ENCODE measurements at places on chromosomes 16 and 17. TPM values are rescaled to one million over a fixed set of nuclear protein-coding genes. Genes with fewer than 3 reads are reported as not detected.

DNA sequence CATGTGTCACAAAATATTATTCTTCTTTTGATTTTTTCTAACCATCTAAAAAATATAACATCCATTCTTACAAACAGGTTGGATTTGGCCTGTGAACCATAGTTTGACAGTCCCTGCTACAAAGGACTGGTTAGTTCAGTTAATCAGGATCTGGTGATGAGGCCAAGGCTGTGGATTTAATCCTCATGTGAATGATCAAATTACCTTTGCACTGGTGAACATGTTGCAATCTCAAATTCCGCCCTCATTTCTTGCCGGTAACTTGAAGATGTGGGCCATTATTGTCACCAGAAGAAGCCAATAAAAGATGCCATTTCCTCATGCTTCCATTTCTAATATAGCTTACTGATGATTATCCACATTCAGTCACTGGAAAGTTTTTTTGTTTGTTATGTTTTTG is 35.3 kb upstream of the YPEL2 start:
- no peak for DNase-seq

DNA sequence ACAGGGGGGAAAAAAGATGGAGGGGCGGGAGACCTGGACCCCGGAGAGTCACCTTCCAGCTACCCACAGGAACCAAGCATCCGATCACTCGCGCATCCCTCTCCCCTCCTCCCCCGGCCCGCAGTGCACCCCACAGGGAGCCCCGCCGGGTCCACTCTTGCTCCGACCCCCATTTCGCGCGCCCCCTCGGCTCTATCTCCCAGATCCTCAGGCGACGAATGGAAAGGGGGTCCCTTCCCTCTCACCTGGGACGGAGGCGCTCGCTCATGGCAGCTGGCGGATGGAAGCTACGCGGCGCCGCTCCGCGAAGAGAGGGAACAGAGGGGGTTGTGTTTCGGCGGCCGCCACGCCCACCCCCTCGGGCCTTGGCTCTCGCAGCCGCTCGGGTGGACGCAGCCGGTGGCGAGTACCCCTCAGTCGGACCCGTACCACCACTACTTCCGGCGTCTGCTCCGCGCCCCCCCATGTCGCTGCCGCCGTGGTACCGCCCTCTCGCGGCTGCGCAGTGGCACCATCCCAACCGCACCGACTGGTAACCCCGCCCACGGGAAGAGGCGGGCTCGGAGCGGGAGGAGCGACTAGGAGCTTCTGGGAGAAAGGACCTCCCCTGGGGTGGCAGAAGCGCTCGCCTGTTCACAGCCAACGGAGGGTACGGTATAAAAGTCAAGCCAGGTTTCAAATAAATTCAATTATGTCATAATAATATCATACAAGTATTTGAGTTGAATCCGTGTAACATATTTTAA is 29.7 kb downstream of the CPSF4L start:
- peak; percentile 99 for DNase-seq

DNA sequence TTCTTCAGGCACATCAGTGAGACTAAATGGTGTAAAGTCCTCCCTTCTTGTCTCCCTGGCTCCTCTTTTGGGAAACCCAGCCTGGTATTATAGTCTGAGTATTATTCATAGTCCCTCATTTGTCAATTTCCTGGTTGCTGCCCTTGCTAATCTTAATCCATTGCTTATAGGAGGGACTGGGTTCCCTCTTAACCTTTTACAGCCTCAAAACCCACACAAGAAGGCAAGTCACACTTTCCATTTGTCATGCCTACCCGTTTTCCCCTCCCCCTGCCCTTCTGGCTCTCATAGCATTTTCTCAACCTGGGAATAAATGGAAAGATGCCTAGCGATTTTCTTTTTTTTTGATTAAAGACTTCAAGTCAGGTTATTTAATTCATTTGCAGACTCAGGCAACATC is 124.8 kb downstream of the MAP2K6 start:
- DNase-seq = no peak

GRCh38 chr17:74775409-74776043 is 619 bp downstream of the NAT9 start:
- DNase-seq = no peak

- DNase-seq = peak; percentile 77
Observed at GRCh38 chr16:85390511-85391174, 222.5 kb upstream of the GSE1 start.

DNA sequence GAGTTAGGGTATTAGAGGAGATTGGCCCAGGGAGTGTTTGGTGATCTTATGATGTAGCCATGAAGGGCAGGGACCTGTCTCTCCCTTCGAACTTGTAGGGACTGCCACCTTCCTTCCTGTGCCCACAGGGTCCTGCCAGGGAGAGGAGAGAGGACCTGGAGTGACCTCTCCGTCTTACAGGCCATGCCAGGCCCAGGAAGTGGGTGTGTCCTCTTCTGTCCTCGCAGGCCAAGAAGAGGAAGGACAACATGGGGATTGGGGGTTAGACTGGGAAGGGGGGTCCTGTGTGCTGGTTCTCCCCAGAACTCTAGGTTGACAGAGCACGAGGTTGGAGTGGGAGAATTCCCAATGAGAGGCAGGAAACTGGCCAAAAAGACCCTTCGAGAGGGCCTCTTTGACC is 43.4 kb upstream of the TAC4 start:
- no peak for DNase-seq

DNA sequence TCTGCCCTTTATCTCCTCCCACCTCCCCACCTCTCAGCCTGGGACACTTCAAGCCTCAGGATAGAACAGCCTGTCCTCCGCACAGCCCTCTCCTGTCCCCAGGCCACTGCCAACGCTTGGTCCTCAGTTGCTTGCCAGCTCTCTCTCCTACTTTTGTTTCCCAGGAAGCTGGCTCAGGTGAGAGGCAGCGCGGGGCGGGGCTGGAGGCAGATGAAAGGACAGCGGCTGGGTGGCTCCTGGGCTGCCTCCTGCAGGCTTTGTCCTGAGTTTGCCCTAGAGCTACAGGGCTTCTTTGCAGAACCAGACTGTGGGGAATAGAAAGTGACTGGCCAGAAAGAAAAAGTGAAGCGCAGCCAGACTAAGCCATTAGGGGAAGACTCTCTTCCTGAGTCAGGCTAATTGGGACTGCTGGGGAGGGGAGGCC is 48.2 kb upstream of the CDC42EP4 start:
- no peak for DNase-seq

DNA sequence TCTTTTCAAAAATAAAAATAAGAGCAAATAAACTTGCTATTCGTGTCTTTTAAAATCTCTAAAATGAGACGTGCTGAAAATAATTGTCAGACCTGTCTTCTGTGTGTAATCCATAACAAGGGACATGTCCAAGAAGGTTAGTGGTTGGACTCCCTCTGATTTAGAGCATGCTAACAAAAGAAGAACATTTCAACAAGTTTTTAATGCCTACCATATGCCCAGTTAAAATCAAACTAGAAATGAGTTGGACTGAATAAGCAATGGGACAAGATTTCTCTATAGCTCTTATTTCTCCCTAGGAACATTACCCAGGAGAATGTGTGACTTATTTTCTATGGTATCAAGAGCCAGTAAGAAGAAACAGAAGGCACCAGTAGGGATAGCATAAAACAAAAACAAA is 689.7 kb upstream of the SOX9 start:
- DNase-seq = no peak

DNA sequence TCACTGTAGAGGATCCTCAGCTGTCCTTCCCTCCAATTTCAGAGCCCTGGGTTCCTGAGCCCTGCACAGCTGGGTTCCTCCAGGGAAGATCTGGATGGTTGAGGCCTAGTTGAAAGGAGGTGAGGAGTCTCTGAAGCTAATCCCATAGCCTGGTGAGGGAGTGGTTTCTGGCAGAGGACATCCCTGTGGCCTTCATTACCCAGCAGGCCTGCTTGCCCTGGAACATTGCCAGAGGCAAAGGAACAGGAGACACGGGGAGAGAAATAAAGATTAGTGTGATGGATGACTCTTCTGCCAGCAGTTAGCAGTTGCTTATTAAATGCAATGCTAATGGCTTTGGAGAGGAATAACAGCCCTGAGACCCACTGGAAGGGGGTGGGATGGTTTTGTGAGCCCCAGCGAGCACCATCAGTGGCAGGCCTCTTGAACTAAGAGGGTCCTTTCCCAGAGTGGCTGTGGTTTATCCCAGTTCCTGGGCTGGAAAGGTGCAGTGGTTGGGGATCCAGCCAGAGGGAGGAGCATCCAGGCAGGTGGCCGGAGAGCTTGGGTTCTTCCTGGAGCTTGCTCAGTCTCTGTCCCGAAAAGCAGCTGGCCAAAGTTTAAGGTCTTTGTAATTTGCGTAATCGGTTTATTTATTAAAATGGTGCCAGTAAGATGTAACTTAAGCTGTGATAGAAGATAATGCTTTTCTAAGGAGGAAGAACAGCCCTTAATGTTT is 209.7 kb downstream of the CCDC182 start:
- DNase-seq = no peak

DNA sequence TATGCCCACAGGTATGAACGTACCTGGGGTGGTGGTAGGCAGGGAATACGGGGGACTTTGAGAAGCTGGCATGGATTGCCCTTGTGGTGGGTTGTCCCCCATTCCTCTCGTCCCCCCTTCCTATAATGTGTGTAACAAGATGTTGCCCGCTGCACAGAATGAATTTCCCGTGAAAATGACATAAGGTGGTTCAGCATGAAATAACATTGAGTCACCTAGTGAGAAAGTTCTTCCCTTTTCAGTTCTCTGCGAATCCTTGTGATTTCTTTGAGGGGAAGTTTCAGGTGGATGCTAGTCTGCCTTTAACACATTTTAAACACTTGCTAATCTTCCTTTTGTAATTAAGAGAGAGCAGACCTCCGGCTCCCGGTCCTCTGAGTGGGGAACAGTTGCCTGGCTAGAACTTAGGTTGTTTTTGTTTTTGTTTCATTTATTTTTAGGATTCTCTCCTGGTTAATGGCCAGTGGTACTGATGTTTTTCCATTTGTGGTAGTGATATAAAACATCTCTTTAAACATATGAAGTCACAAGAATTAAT is 58.9 kb downstream of the RAP1GAP2 start:
- no peak for DNase-seq

GRCh38 chr16:750485-750884 is 9.7 kb upstream of the CIAO3 start:
- DNase-seq = no peak

DNA sequence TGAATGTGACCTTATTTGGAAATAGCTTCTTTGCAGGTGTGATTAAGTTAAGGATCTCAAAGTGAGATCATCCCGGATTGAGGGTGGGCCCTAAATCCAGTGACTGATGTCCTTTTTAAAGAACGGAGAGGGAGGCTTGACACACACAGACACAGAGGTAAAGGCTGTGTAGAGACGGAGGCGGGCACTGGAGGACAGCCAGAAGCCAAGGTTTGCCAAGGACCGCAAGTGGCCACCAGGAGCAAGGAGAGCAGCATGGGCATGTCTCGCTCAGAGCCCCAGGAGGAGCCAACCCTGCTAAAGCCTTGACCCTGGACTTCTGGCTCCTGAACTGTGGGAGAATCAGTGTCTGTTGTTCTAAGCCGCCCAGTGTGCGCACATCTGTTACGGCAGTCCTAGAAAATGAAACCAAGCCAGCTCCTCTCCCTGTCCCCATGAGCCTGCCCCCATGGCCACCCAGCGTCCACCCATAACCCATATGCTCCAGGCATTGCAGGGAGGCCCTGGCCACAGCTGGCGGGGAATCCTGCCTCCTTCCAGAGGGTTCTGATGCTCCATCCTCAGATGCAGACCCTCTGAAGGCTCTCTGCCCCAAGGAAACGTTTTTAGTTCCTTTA is 15.2 kb downstream of the CNGB1 start:
- DNase-seq = no peak

DNA sequence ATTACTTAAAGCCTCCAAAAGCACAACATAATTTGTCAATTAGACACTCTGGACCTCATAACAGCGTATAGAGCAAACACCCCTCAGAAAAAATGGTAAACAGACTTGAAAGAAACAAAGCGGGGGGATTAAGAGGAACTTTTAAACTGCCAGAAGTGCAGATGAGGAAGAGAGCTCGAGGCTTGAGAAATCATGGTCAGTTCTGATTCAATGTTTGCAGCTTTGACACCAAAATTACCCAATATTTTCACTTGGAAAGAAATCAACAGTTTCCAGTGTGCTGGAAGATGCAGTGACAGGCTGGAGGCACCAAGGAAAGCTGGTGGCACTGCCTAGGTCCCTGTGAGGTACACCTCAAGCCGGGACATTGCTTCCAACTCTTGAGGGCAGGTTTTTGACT is 180.9 kb upstream of the TOX3 start:
- DNase-seq = no peak

DNA sequence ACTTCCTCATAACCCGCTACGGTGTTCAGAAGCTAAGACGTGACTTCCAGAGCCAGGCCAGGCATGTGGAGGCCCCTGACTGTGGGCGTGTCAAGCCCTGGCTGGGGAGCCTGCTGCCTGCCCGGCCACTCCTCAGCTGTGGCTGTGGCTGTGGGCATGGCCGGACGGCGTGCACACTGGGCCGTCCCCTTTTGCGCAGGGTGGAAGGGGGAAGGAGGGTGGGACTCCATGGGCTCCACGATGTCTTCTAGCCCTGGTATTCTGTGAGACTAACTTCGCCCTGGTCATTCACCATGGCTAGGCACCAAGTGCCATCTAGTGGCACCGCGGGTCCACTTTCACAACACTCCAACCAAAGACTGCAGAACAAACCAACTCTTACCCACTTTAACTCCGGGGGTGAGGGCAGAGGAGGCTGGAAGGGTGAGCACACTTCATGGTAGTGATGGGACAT is 67.9 kb downstream of the N4BP1 start:
- DNase-seq = peak; percentile 82

DNA sequence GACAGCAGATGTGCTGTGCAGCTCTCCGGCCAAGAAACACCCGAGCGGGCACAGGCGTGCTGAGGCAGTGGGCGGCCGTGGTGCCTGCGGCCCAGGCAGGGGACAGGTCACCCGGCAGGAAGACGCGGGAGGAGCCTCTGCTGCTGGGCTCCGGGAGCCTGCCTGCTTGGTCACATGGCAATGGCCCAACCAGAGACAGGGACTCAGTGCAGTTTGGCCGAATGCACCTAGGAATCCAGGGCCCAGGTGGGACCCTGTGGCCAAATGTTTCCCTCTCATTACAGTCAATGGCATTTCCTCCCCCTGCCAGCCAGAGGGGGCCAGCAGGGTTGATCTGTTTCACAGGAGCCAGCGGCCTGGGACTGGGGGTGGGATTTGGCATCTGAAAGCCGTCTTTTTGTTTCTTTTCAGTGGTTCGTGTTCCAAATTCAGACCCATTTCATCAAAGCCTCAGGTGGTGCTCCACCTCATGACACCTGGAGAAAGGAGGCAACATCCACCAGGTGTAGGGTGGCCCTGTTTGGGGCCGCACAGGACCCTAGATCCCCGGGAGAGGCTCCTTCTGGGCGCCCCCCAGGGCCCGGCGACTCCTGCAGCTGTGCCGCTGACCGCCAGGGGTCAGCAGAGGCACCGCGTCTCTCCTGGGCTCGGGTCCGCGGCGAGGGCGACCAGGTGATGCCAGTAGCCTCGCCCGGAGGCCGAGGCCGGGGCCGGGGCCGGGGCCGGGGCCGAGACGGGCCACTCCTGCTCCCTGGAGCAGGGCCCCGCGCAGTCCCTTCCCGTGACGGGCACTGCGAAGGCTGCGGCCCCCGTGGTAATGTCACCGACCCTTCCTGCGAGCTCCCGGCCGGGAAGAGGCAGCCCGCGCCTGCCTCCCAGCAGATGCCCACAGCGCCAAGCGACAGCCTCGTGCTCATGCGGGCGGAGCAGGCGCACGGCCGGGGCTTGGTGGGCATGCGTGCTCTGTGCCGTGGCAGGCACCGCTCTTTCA is 118.5 kb downstream of the C16orf78 start:
- peak; percentile 83 for DNase-seq

The POLR2A gene
- 183 TPM for total RNA-seq

The KRTAP4-5 gene
- total RNA-seq = not detected

The ZG16 gene
- total RNA-seq = not detected

The NUP88 gene
- total RNA-seq = 67.8 TPM

The PLA2G10 gene
- not detected for total RNA-seq

The SYCE1L gene
- 3.4 TPM for total RNA-seq

The EPX gene
- 0.86 TPM for total RNA-seq

The YBX2 gene
- not detected for total RNA-seq

The ST6GALNAC1 gene
- 25.3 TPM for total RNA-seq

The TMC8 gene
- 216 TPM for total RNA-seq

The TP53TG3 gene
- not detected for total RNA-seq
